ENCODE measurements at places on chromosomes 11 and 22. TPM values are rescaled to one million over a fixed set of nuclear protein-coding genes. Genes with fewer than 3 reads are reported as not detected.

The OPCML gene
- total RNA-seq: 0.55 TPM

The OR51B5 gene
- total RNA-seq: 0.92 TPM

The LRP4 gene
- total RNA-seq: 2.0 TPM

- peaks cover 9% of the 10 kb centered on the region for H3K4me1 ChIP-seq
- H3K27ac ChIP-seq: no peak overlapping the region
- no peak for DNase-seq
- no peaks in the 10 kb centered on the region for H3K27me3 ChIP-seq
- no peaks in the 10 kb centered on the region for H3K36me3 ChIP-seq
Observed at GRCh38 chr22:44582016-44582415, 84.0 kb upstream of the RTL6 start.

DNA sequence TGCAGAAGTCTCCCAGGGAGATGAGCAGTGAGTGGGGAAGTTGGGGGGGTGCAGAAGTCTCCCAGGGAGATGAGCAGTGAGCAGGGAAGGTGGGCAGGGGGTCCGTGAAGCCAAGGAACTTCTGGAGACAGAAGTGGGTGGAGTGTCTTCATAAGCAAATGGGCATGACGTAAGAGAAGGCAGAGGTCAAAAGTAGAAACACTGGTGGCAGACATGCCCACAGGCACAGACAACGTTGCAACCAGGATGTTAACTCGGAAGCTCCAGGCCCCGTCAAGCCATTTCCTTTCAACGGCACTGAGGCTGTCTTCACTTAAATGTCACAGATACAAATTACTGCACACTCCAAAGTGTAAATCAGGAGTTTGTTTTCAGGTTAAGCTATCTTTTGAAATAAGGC lies 186.1 kb downstream of the SHANK2 start:
- DNase-seq: no peak
- no peak overlapping the region for H3K4me3 ChIP-seq
- H3K4me1 ChIP-seq: no peaks in the 10 kb centered on the region
- H3K27ac ChIP-seq: no peak overlapping the region

GRCh38 chr11:63289658-63290057 lies 46.3 kb upstream of the SLC22A25 start:
- H3K4me3 ChIP-seq: no peak overlapping the region
- no peak for DNase-seq
- no peaks in the 10 kb centered on the region for H3K4me1 ChIP-seq

GRCh38 chr11:80156062-80156461 lies 715.2 kb upstream of the TENM4 start:
- no peaks in the 10 kb centered on the region for H3K4me1 ChIP-seq
- no peak overlapping the region for H3K4me3 ChIP-seq
- H3K27me3 ChIP-seq: no peaks in the 10 kb centered on the region
- no peaks in the 10 kb centered on the region for H3K36me3 ChIP-seq
- DNase-seq: no peak

GRCh38 chr22:29030618-29031226 lies 30.9 kb downstream of the C22orf31 start:
- no peaks in the 10 kb centered on the region for H3K27me3 ChIP-seq
- no peaks in the 10 kb centered on the region for H3K36me3 ChIP-seq
- peak; percentile 93 for DNase-seq
- H3K4me3 ChIP-seq: peak overlapping the region; percentile 52
- peaks cover 47% of the 10 kb centered on the region for H3K4me1 ChIP-seq
- H3K27ac ChIP-seq: peak overlapping the region; percentile 91

- DNase-seq: no peak
- no peaks in the 10 kb centered on the region for H3K27me3 ChIP-seq
- no peaks in the 10 kb centered on the region for H3K36me3 ChIP-seq
- no peaks in the 10 kb centered on the region for H3K4me1 ChIP-seq
Observed at GRCh38 chr22:36192542-36192941, 9.1 kb downstream of the APOL4 start.

- peaks cover 97% of the 10 kb centered on the region for H3K4me1 ChIP-seq
- no peak overlapping the region for H3K4me3 ChIP-seq
- H3K36me3 ChIP-seq: peaks cover 36% of the 10 kb centered on the region
- no peaks in the 10 kb centered on the region for H3K27me3 ChIP-seq
- peak overlapping the region; percentile 95 for H3K27ac ChIP-seq
Observed at GRCh38 chr22:36344106-36344827, 43.5 kb downstream of the MYH9 start.

GRCh38 chr11:121483805-121484480 lies 31.2 kb upstream of the SORL1-AS1 start:
- no peak for DNase-seq
- H3K36me3 ChIP-seq: no peaks in the 10 kb centered on the region
- H3K27me3 ChIP-seq: no peaks in the 10 kb centered on the region
- no peak overlapping the region for H3K27ac ChIP-seq

GRCh38 chr11:117985953-117986887 lies at the start of gene IL10RA:
Gene IL10RA (plus strand): TSS chr11:117986394. CDS start chr11:117986468, 74 bp downstream.
- H3K36me3 ChIP-seq: no peaks in the 10 kb centered on the region
- peaks cover 32% of the 10 kb centered on the region for H3K27me3 ChIP-seq
- H3K4me1 ChIP-seq: peaks cover 33% of the 10 kb centered on the region

DNA sequence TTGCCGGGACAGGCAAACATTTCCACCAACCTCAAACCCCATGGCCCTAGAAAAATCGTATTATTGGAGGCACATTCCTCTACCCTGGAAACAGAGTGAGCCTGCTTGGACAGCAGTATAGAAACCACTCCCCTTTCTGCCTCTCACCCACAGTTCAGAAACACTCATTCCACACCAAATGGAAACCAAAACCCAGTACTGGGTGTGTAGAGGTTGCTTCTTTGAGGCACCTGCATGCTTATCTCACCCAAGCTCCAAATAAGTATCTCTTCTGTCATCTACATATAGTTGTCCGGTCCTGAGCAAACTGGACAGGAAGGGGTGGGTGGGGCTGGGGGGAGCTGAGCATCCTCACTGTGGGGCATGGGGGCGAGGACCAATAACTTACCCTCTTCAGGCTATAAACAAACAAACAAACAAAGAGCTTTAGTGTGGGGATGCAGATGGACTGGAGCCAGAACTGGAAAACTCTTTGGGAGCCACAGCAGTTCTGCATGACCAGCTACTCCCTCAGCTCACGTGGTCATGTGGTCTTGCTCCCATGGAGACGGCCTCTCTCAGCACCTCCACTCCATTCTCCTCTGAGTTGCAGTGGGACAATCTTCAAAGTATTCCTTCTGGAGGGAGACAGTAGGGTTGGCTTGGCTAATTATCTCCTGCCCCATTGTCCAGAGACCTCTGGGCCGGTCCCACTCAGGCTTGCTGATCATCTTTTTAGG lies 1.0 kb upstream of the PLAAT2 start:
- peak; percentile 48 for DNase-seq
- H3K36me3 ChIP-seq: no peaks in the 10 kb centered on the region
- H3K27ac ChIP-seq: peak overlapping the region; percentile 92
- no peak overlapping the region for H3K4me3 ChIP-seq
- peaks cover 46% of the 10 kb centered on the region for H3K4me1 ChIP-seq
- H3K27me3 ChIP-seq: no peaks in the 10 kb centered on the region

DNA sequence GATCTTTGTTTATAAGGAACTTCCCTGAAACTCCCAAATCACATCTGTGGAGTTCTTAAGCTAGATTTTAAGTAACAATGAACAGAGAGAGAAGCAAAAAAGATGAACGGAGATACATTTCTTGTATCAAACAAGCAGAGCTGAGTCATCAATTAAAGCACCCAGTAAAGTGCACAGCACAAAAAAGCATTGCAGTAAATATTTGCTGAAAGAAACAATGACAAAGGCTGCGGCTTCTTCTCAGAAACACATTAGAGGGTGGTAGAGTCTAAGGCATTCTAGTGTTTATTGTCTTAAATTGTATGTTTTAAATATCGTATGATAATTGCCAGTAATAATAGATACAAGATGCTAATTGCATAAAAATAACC lies 941.6 kb upstream of the CHORDC1 start:
- no peak overlapping the region for H3K27ac ChIP-seq
- DNase-seq: peak; percentile 3
- H3K4me1 ChIP-seq: no peaks in the 10 kb centered on the region
- H3K36me3 ChIP-seq: no peaks in the 10 kb centered on the region
- no peak overlapping the region for H3K4me3 ChIP-seq

GRCh38 chr22:38952281-38952993 lies 5.0 kb upstream of the APOBEC3A start:
- H3K27ac ChIP-seq: peak overlapping the region; percentile 78
- no peaks in the 10 kb centered on the region for H3K36me3 ChIP-seq
- H3K27me3 ChIP-seq: no peaks in the 10 kb centered on the region
- H3K4me3 ChIP-seq: no peak overlapping the region
- H3K4me1 ChIP-seq: peaks cover 14% of the 10 kb centered on the region

GRCh38 chr11:118230088-118230487 lies 5.3 kb upstream of the JAML start:
- H3K4me1 ChIP-seq: no peaks in the 10 kb centered on the region
- H3K36me3 ChIP-seq: peaks cover 9% of the 10 kb centered on the region
- DNase-seq: no peak
- no peak overlapping the region for H3K4me3 ChIP-seq

GRCh38 chr22:29750029-29750428 lies 16.8 kb downstream of the ZMAT5 start:
- H3K27ac ChIP-seq: no peak overlapping the region
- peaks cover 71% of the 10 kb centered on the region for H3K36me3 ChIP-seq
- DNase-seq: no peak
- no peak overlapping the region for H3K4me3 ChIP-seq
- H3K27me3 ChIP-seq: no peaks in the 10 kb centered on the region
- no peaks in the 10 kb centered on the region for H3K4me1 ChIP-seq

GRCh38 chr22:36595154-36595553 lies 66.2 kb upstream of the EIF3D start:
- H3K4me3 ChIP-seq: no peak overlapping the region
- H3K27me3 ChIP-seq: peaks cover 45% of the 10 kb centered on the region
- no peaks in the 10 kb centered on the region for H3K36me3 ChIP-seq
- no peaks in the 10 kb centered on the region for H3K4me1 ChIP-seq

DNA sequence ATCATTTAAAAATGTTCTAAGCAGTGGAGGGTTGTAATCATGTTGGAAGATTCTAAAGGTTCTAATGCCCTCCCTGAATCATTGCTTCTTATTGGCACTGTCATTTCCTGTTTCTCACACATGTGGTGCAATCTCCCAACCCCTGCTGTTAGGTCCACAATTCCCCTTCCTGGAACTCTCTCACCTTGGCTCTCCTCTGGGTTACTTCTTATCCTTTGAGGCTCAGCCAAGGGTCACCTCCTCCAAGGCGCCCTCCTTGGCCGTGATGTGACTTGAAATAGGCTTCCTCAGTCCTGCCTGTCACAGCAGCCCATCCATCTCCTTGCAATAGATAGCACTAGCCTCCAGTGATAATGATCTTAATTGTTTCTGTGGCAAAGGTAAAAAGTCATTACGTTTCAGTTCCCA lies 149.8 kb downstream of the TTC17 start:
- H3K4me1 ChIP-seq: no peaks in the 10 kb centered on the region
- H3K27ac ChIP-seq: no peak overlapping the region
- H3K27me3 ChIP-seq: no peaks in the 10 kb centered on the region

DNA sequence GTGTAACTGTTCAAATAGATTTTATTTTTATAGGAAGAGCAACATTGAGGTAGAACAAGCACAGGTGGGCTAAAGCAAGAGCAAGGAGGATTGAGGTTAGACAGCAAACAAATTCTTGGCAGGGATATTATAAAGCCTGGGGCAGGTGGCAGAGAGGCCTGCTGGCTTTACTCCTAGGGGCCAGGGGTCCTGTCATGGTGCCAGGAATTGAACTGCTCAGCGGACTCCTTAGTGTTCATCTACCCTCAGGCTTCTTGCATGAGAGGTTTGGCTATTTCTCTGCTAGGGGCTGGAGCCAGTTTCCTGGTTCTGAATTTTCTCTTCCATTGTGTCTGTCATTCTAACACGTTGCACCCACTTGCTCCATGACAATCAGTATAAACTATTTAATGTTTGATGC lies 217.2 kb upstream of the NCAM1 start:
- H3K4me3 ChIP-seq: no peak overlapping the region
- H3K27ac ChIP-seq: no peak overlapping the region
- no peaks in the 10 kb centered on the region for H3K36me3 ChIP-seq

DNA sequence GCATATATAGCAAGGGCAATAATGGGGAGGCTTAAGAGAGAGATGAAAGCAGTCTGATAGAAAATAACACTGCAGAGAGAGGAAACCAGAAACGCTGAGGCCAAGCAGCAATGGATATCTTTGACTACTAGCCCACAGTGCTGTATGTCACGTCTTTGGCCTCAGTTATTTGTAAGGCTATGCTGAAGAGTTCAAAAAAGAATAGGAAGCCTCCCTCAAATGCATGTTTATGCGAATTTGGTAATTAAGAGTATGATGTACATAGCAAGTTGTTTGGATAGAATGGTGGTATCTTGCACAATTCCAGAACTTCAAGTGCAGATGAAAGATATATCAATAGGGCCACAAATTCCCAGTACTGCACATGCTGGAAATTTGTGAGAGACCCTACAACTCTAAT lies 89.2 kb downstream of the MPPED2 start:
- no peaks in the 10 kb centered on the region for H3K27me3 ChIP-seq
- no peak overlapping the region for H3K4me3 ChIP-seq
- H3K36me3 ChIP-seq: no peaks in the 10 kb centered on the region
- H3K27ac ChIP-seq: no peak overlapping the region
- H3K4me1 ChIP-seq: no peaks in the 10 kb centered on the region
- DNase-seq: no peak

GRCh38 chr11:47971501-47971900 lies 8.9 kb upstream of the PTPRJ start:
- no peak overlapping the region for H3K4me3 ChIP-seq
- no peaks in the 10 kb centered on the region for H3K27me3 ChIP-seq
- no peak overlapping the region for H3K27ac ChIP-seq
- peaks cover 6% of the 10 kb centered on the region for H3K4me1 ChIP-seq
- no peak for DNase-seq
- H3K36me3 ChIP-seq: no peaks in the 10 kb centered on the region

DNA sequence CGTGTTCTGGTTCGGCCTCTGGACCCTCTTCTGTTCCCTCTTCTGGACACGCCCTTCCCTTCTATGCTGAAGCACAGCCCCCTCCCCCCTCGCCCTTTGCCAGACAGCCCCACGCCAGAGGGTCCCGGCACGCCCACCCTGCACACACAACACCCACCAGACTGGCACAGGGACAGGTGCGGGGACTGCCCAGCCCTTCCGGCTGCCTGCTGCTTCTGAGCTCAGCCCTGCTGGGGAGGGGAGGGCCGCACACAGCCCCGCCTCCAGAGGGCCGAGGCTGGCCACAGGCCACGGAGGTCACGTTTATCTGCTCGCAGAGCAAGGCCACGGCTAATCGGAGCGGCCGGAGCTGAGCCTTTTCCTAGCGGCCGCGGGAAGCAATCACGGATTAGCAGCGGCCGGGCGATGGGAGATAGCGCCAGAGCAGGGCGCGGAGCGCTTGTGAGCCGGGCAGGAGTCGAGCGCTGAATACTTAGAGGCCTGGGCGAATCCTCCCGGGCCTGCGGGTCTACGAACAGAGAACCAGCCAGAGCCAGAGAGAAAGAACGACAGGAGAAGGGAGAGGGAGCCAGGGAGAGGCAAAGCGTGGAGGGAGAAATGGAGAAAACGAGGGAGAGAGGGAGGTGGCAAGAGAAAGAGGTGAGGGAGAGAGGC lies 21.5 kb downstream of the OTUB1 start:
- peak overlapping the region; percentile 43 for H3K27ac ChIP-seq
- peaks cover 15% of the 10 kb centered on the region for H3K4me1 ChIP-seq
- no peaks in the 10 kb centered on the region for H3K36me3 ChIP-seq
- H3K4me3 ChIP-seq: peak overlapping the region; percentile 42

- DNase-seq: no peak
- H3K36me3 ChIP-seq: no peaks in the 10 kb centered on the region
- no peak overlapping the region for H3K27ac ChIP-seq
- H3K4me1 ChIP-seq: no peaks in the 10 kb centered on the region
- peaks cover 22% of the 10 kb centered on the region for H3K27me3 ChIP-seq
Observed at GRCh38 chr11:82815406-82815805, 81.7 kb upstream of the FAM181B start.

Data from stomach (tissue), 19 donors.